Tibial artery (tissue), 4 donors: ENCODE measurements at places on chromosomes 7 and 10.

DNA sequence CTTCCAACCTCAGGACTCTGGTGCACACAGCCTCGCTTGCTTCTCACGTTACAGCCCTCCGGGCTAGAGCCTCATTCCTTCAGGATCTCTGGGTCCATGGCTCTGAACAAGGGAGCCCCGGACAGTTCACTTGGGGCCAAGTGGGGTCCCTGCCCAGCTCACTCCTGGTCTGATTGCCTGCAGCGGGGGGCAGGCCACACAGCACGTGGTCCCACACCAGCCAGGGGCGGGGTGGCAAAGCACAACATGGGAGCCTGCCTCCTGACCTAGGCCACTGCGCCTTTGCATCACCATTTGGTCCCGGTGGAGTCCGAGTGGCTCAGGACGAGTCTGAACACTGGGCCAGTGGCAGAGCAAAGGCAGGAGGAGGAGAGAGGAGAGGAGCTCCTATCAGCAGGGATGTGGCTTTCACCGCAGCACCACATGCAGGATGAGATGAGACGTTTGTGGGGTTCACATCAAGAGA is 13.4 kb upstream of the CRYGN start:
- no peak for DNase-seq

DNA sequence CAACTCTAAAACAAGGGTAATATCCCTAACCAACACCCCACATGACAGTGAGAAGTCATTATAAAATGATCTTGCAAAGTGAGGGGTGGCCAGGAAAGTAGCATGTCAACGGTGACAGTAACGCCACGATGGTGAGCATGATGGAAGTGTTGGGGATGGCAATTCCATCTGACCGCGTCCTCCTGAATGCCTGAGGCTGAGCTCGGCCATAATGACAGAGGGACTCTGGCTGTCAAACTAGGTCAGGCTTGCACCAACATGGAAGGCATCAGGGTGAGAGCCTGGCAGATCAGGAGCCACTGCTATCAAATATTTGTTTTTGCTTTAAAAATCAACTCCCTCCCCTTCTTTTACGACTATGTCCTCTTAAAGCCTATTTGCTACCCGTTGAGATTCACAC is 55.7 kb upstream of the EFCAB10 start:
- DNase-seq: no peak

- DNase-seq: no peak
These were observed 62.9 kb upstream of the OIT3 start for GRCh38 chr10:72830625-72831024.

- DNase-seq: no peak
These were observed 271.4 kb downstream of the PARD3 start for GRCh38 chr10:34543716-34544115.

DNA sequence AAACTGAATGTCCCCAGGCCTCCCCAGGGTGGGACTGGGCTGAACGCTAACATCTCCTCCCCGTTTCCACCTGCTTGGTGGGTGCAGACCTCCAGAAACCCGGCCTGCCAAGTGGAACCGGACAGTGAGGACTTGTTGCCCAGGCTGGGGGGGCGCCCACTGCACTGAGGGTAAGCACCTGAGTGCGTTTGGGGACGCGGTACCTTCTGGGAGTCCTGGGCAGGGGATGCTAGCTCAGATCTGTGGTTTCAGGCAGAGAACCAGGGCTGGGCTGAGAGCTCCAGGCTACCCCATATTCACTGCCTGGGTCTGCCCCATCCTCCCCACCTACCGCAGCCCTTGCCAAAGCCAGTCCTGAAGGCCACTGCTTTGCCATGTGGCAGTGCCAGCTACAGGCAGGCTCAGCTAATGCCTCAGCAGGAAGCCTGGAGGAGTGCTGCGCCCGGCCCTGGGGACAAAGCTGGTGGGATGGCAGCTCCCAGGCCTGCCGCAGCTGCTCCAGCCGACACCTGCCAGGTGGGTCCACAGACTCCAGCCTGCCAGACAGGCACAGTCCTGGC is 3.5 kb upstream of the ZNF467 start:
- no peak for DNase-seq

- DNase-seq: no peak
These were observed 99.7 kb downstream of the MAPK8 start for GRCh38 chr10:48406204-48406603.

GRCh38 chr10:34112171-34112782 is 702.8 kb downstream of the PARD3 start:
- DNase-seq: no peak

- DNase-seq: no peak
These were observed 80.0 kb downstream of the MLLT10 start for GRCh38 chr10:21614000-21614399.

DNA sequence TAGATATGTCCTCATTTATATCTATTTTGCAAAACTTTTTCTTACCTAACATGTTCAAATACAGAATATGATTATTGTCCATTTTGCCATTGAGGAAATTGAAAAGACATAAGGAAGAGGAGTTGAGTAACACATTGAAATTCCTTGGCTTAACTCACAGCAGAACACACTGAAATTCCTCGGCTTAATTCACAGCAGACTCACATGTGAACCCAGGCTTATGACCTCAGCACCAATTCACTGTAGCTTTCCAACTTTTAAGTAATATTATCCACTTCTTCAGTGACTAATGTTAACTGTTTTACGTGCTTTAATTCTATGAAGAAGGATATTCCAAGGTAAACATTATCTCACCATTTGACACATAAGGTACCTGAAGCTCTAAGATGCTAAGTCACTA is 597.5 kb upstream of the PFKP start:
- DNase-seq: no peak
